Smooth muscle cell of the pulmonary artery (primary cell): ENCODE measurements at places on chromosomes 2 and 18. TPM values are rescaled to one million over a fixed set of nuclear protein-coding genes. Genes with fewer than 3 reads are reported as not detected.

The ALPG gene
- not detected in 2 replicates for total RNA-seq

The RND3 gene
- total RNA-seq = 220 and 647 TPM in 2 replicates

The ANO7 gene
- 1.0 and 1.7 TPM in 2 replicates for total RNA-seq

The FAM136A gene
- total RNA-seq = 17.3 and 21.2 TPM in 2 replicates

The RGPD3 gene
- 0.20 and 0.26 TPM in 2 replicates for total RNA-seq

The RTKN gene
- 16.3 and 23.5 TPM in 2 replicates for total RNA-seq

The CDH19 gene
- 0.33 and 4.3 TPM in 2 replicates for total RNA-seq

The SNTG2 gene
- 0.07 and 0.26 TPM in 2 replicates for total RNA-seq

The OSR1 gene
- 11.6 and 29.1 TPM in 2 replicates for total RNA-seq

The SLC23A3 gene
- 2.9 and 8.1 TPM in 2 replicates for total RNA-seq

The IFIH1 gene
- 5.6 and 7.3 TPM in 2 replicates for total RNA-seq

The TRIM43B gene
- total RNA-seq = not detected in 2 replicates

The TLX2 gene
- not detected in 2 replicates for total RNA-seq

The ELOA2 gene
- total RNA-seq = not detected in 2 replicates

The ST6GAL2 gene
- 0.03 and 0.07 TPM in 2 replicates for total RNA-seq
